ENCODE measurements at places on chromosomes 11 and 22.

- DNase-seq = no peak
Observed at GRCh38 chr11:122031813-122032212, 84.2 kb downstream of the BLID start.

GRCh38 chr11:13366266-13367026 lies 88.9 kb downstream of the BMAL1 start:
- no peak for DNase-seq

DNA sequence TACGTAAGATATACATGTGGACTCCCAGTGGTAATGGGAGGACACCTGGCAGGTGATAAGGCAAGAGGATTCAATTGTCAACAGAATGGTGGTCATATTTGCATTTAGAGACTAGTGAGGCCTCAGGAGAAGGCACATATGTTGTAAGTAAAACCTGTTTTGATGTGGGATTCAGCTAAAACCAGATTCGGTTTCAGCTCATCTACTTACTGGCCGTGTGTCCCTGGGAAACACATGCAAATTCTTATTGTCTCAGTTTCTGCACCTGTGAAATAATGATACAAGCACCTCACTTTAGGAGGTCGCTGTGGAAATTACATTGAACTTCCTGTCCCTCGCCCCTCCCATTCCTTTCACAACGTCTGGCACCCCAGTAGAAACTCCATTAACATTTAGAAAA lies 78.9 kb upstream of the FIBIN start:
- DNase-seq = no peak

DNA sequence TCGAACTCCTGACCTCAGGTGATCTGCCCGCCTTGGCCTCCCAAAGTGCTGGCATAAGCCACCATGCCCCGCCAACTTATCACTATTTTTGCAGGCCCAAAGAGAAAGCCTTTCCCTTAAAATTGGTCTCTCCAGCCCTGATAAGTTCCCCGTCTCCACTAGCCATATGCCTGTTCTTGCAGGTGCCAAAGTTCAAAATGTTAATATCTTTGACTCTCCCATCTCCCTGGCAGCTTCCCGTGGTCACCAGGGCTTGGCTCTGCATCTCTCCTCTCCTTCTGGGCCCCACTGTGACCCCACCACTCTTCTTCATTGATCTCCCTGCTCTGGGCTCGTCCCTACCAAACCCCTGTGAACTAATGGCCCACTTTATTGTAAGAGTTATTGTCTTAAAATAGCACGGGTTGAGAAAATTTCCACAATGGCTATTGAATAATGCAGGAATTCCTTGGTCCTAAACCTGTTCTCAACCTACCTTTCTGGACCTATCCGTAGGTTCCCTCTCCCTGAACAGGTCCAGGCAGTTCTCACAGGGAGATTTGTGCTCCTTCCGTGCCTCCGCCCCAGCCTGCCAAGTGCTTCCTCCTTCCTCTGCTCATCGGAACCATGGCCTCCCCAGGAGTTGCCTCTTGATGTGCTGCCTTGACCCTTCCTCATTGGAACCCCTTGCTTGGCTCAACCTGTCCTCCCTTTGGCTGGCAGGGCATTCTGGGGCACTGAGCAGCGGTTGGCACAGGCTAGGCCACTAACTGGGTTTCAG lies 147.5 kb downstream of the DSCAML1 start:
- DNase-seq = no peak

All from stimulated activated CD4-positive, alpha-beta T cell treated with anti-CD3 and anti-CD28 coated beads, Interleukin-1b, Interleukin-23, amount 100 ng/mL, for 4 hours (primary cell).